AG04449 (cell line): ENCODE measurements at places on chromosomes 12 and 14.

DNA sequence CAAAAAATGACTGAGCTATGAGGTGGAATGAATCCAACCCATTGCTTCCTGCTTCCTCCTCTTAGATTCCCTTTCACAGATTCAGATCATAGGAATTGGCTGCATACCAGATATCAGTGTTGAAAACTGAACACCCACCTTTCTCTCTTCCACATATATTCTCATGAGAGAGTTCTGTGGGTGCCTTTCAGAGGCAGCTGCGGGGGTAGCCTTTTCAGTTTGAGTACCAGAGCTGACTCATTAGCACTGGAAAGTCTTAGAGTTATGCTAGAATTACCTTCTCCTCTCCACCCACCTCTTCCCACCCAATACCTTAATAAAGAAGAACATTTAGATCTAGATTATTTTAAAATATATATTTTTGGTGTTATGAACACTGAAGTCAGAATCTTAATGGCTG lies 495.4 kb upstream of the SEL1L start:
- DNase-seq: no peak

DNA sequence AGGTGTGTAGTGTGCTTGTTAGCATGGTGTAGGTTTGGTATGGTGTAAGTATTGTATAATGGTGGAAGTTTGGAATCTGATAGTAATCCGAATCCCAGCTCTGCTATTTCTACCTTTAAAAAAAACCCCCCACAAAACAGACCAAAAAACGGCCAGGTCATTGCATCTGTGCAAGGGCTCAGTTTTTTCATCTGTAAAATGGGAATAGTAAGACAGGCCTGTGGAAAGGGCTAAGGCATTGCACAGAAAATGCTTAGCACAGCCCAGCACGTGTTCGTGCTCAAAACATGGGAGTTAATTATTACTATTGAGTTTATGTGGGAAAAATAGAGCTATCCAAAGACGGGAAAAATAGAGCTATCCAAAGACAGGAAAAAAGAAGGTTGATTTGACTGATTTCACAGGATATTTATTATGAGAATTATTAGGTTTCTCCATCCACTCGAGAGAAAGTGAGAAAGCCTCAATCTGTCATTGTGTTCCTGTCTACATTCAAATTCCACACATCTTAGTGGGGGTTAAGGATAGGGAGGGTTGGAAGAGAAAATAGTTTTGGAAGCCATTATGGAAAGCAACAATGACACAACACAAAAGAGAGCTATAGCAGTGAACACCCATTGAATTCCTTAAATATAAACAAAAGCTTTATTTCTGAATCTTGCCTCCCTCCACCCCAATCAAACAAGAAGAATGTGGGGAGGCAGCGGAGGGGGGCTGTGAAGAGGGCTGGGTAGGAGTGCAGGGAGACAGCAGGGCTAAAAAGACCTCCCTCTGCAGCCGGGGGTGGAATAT lies 126.8 kb upstream of the MAX start:
- DNase-seq: no peak

DNA sequence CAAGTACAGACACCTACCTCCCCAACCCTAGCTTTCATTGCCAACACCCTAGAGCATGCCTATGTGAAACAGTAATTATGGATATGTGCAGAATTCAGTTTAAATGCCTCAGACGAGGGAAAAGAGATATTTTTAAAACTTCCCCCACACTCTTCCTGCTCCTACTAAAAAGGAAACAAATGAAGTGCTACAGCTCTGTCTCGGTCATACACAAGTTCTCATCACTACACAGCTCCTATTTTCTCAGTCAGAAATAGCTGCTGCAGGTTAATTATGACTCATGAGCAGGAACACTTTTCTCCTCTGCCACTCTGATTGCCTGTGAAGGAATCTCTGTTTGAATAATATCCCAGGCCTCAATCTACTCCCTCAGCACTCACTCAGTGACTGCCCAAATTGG lies 703.6 kb upstream of the FLRT2 start:
- no peak for DNase-seq

GRCh38 chr14:95274279-95274678 lies 45.4 kb downstream of the CLMN start:
- DNase-seq: no peak

GRCh38 chr12:53735-54730 lies 12.5 kb upstream of the IQSEC3 start:
- no peak for DNase-seq

DNA sequence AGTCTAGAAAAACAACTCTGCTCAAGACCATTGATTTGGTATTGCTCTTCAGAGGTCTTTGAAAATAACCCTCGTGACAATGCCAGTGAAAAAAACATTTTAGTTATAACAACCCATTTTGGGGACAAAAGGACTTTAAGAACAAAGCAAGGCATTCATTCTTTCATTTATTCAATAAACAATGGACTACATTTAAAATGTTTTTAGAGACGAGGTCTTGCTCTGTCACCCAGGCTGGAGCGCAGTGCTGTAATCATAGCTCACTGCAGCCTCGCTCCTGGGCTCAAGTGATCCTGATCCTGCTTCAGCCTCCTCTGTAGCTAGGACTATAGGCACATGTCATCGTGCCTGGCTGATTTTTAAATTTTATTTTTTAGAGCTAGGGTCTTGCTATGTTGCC lies 7.7 kb upstream of the KICS2 start:
- no peak for DNase-seq

GRCh38 chr14:72679141-72679535 lies 214.8 kb downstream of the DPF3 start:
- DNase-seq: no peak

DNA sequence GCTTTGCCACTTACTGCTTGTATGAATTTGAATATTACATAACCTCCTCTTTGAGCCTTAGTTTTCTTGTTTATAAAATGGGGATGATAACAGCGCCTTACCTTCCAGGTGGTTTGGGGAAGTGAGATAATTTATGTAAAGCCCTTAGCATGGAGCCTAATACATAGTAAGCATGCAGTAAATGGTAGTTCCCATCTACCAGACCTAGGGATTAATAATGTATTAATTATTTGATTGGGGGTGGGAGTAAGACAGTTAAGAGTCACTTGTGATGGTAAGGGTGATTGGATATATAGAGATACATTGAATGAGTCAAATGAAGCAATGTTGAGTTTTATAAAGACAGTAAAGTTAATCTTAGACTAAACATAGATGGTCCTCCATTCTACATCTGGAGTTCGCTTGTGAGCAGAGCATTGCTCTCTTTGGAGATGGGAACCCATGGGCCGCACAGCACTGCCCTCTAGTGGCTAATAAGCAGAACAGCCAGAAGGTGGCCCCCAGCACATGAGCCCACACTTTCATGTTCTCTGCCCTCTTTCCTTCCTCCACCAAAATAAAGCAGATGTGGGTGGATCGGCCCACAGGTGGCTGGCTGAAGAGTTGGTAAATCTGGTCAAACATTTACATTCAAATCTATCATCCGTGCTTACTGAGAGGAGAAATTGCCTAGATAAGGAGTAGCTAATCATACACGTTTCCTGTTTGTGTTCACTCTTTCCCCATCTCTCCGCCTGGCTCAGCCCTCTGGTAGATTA lies 26.5 kb upstream of the TAMALIN start:
- no peak for DNase-seq

GRCh38 chr12:127143020-127143419 lies 1124.0 kb upstream of the TMEM132C start:
- no peak for DNase-seq

- no peak for DNase-seq
Measured at GRCh38 chr12:113955109-113955970, 10.8 kb downstream of the RBM19 start.

GRCh38 chr12:40203060-40203430 lies 21.8 kb upstream of the LRRK2 start:
- DNase-seq: no peak

- DNase-seq: no peak
Measured at GRCh38 chr12:55726971-55727370, 1.8 kb downstream of the CD63 start.

DNA sequence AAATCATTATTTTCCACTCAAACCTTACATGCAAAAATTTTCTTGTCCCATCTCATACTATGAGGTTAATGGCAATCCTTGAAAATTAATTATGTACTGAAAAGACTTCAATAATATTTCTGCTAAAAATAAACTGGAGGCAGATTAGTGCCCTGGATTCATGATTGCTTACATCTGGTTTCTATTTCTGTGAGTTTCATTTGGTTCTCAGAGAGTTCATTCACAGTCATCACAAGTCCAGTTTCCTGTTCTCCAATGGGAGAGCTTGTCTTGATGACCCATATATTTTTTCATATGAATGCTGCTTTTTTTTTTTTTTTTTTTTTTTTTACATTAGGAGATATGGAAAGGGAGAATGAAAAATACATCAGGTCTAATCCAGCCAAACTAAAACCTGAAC lies 6.6 kb upstream of the PTHLH start:
- no peak for DNase-seq

- DNase-seq: no peak
Measured at GRCh38 chr14:105309371-105309770, 5.2 kb upstream of the PACS2 start.

DNA sequence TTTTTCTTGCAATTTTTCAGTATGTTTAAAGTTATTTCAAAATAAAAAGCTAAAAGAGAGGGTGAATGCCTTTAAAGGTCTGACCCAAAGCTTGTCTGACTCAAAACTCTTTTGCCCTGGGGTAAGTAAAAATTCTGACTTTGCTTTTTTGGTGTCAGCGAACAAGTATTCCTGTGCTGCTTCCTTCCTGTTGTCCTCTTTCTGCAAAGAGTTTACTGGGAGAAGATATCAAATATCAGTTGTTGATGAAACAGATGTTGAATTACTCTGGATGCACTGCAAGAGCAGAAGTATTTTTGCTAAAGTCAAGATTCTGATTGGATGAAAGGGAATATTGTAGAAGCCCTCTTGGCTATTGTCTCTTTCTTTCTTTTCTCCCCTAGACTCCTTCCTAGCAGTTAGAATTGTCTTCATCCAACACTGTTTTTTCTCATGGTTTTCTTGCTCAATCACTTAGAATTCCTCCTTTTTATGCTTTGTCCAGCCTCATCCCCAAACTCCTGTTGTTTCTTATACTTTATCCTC lies 62.0 kb downstream of the DACT1 start:
- no peak for DNase-seq

- DNase-seq: no peak
Measured at GRCh38 chr12:65670775-65671174, 153.5 kb upstream of the HMGA2 start.

DNA sequence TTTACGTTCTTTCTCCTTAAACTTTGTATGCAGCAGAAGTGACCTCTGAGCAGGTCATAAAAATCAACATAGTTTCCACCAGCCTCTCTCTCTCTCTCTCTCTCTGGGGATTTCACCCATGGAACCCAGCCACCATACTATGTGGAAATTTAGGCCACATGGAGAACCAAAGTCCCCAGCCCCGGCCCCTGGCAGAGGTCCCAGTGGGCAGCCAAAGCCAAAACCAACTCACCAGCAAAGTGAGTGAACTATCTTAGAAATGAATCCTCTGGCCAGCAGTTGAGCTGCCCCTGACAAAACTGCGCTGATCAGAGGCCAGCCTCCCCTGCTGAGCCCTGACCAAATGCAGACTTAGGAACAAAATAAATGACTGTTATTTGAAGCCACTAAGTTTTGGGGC lies 9.2 kb downstream of the DUSP6 start:
- no peak for DNase-seq

DNA sequence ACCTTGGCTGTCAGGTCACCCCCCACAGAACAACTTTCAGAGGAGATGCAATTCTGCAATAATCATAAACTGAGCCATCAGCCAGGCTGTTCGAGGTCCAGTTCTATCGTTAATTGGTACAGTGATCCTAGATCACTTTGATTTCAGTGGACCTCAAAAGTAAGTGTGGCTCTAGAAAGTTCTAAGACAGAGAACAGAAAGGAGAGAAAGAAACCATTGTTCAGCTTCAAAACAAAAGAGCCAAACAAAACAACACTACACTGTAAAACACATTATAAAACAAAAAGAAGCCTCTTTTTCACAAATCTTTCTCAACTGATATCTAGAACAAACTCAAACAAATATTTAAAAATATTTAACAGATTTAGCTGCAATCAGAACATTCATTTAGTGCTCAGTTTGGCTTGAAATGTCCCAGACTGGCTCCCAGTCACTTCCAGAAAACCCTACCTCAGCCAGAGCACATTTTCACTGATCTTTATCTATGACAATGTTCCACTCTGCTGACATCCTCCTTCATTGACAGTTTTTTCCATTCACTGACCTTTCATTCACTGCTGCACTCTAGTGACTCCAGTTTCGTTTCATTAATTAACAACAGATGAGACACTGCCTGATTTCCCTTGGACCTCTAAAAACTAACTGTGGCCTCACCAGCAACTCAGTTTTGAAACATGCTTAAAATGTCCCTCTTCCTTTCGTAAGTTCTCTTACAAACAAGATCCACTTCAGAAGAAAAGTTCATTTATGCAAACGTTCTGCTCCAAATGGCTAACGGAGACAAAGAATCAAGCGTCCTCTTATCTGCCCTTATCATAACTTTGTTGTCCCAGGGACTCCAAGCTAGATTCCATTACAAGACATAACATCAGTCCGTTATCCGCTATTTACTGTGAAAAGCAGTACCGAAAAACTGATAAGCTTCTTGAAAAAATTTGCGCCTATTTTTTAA lies 56.8 kb downstream of the DUSP16 start:
- DNase-seq: peak; percentile 31

DNA sequence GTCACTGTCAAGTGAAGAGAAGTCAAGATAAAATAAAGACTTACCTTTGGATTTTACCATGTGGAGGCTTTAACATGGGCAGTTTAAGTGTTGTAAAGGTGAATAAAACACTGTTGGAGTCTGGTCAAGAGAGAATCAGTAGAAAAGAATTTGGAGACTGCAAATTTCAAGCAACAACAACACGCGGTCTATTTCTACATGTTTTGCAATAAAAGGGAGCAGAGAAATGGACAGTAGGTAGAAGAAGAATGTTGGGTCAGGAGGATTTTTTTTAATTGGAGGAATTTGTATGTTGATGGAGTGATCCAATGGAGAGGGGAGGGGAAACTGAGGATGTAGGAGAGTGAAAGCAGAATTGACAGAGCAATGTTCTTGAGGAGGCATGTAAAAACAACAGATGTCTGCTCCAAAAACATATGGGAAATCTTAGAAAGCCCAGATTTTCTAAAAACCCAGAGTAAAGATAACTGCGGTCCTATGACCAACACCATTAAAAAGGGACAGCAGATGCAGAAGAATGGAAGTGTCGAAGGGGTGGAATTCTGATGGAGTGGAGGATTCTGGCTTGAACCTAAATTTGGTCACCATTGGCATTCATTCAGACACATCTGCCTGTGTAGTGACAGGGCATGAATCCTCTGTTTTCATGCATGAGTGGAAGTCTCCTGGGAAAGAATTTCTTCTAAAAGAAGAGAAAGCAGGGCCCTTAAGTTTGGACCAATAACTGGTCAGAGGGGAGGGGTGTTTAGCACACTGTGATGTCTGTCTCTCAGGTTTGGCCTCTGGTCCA lies 68.0 kb upstream of the OSBPL8 start:
- no peak for DNase-seq

- peak; percentile 28 for DNase-seq
Measured at GRCh38 chr12:18719922-18720510, 17.8 kb downstream of the PLCZ1 start.
